CD14-positive monocyte (primary cell): ENCODE measurements at places on chromosomes 12 and 14.

GRCh38 chr12:96493106-96493505, 3.7 kb downstream of the CFAP54 start:
- no peak for DNase-seq

- no peak for DNase-seq
These were observed 40.9 kb upstream of the RERGL start for GRCh38 chr12:18130851-18131250.

GRCh38 chr12:120101617-120102016, 14.9 kb downstream of the RAB35 start:
- no peak for DNase-seq

DNA sequence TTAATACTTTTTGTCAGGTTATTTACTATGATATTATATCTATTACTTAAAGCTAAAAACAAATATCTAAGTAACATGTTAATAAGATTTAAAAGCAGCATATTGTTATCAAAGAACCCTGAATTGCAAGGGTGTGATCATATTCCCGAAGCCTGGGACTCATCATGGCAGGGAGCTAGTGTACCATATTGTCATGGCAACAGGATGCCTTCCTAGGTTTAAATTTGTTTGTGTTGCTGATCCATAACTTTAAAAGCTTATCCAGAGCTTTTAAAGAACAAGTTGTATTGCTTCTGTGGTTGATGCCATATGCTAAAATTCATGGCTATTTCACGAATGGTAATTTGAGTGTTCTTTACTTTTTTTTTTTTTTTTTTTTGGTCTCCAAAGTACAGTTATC, 500.5 kb downstream of the NAV3 start:
- DNase-seq: no peak

GRCh38 chr12:64025174-64025958, 180.9 kb downstream of the SRGAP1 start:
- no peak for DNase-seq

DNA sequence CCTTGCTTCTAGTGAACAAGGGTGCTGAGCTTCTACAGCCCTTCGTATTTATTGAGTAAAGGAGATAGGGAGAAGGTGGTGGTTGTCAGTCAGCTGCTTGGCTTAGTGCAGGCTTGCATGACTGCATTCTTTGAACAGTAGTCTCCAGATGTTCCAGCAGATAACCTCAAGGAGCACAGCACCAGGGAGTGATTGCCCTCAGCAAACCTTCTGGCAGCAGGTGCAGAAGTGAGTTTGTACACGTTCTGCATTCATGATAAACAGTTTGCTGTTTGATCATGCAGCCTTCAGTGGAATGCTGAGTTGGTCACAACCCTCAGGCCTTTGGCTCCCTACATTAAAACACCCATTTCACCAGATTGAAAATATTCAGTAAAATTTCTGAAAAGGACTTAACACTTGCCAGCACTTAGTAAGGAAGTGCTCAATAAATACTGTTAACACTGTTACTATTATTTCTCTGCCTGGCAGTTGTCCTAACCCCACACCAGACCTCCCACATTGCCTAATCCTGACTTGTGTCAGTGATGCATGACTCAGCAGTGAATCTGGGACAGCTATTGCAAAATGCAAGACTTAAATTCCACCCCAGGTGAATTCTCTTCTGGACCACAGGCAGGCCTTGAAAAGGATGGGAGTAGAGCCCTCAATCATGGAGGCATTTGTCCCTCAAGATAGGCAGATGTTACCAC, 18.9 kb upstream of the CARMIL3 start:
- peak; percentile 64 for DNase-seq
